ENCODE measurements at places on chromosomes 12 and 14.
A peak's percentile ranks its signal among the peaks of the same experiment; 100 is the strongest.

- H3K4me3 ChIP-seq, result no peak overlapping the region
- no peaks in the 10 kb centered on the region for H3K36me3 ChIP-seq
Observed at GRCh38 chr12:87930033-87930432, 99.2 kb downstream of the C12orf50 start.

- no peak overlapping the region for H3K27ac ChIP-seq
- H3K4me3 ChIP-seq, result no peak overlapping the region
- H3K36me3 ChIP-seq, result no peaks in the 10 kb centered on the region
- DNase-seq, result no peak
Observed at GRCh38 chr12:98151105-98151590, 364.2 kb upstream of the TMPO start.

GRCh38 chr12:2495417-2496112, 299.2 kb upstream of the FKBP4 start:
- no peak for DNase-seq
- H3K27me3 ChIP-seq, result no peaks in the 10 kb centered on the region
- peaks cover 5% of the 10 kb centered on the region for H3K4me1 ChIP-seq

DNA sequence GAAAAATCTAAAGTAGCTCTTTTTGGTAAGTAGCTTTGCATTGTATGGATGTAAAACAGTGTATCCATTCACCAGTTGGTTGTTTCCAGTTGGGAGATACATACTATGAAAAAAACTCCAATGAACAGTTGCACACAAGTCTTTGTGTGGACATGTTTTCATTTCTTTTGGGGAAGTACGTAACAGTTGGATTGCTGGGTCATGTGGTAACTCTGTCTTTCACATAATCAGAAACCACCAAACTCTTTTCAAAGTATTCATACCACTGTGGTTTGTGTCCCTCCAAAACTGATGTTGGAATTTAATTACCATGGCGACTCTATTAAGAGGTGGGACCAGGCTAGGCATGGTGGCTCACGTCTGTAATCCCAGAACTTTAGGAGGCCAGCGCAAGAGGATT, 58.9 kb upstream of the RESF1 start:
- no peak overlapping the region for H3K4me3 ChIP-seq
- no peaks in the 10 kb centered on the region for H3K4me1 ChIP-seq
- H3K36me3 ChIP-seq, result no peaks in the 10 kb centered on the region
- DNase-seq, result no peak
- no peaks in the 10 kb centered on the region for H3K27me3 ChIP-seq

GRCh38 chr14:73463411-73463810, 5.1 kb upstream of the NUMB start:
- peak overlapping the region; percentile 25 for H3K27ac ChIP-seq
- no peaks in the 10 kb centered on the region for H3K36me3 ChIP-seq
- peak; percentile 47 for DNase-seq
- H3K4me1 ChIP-seq, result peaks cover 27% of the 10 kb centered on the region
- H3K27me3 ChIP-seq, result no peaks in the 10 kb centered on the region
